ENCODE measurements at places on chromosomes 6 and 20.

DNA sequence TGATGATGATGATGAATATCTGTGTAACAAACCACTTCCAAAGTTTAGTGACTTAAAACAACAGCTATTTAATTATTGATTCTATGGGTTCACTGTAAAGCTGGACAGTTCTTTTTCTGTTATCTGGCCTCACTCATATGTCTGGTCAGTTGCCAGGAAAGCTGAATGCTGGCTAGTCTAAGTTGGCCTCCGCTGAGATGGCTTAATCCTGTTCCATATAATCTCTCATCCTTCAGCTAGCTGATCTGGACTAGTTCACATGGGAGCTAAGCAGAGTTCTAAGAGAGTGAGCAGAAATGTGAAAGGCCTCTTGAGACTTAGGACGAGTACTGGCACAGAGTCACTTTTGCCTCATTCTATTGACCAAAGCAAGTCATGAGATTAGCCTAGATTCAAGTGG is 334.7 kb upstream of the FLRT3 start:
- no peak for DNase-seq

DNA sequence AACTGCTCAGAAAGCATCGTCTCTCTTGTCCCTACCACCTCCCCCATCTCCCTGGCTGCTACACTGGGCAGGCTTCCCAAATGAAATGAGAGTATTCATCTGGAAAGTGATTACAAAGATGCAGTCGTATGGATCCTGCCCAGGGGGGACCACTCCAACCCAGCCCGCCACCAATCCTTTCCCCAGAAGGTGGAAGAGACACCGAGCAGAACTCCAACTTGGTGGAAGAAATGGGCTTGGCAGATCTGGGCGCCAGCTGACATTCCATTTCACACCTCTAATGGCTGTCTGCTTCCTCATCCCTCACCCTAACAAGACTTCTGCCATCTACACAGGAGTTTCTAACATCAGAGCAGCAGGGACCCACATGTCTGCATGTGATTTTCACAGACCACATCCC is 12.7 kb downstream of the PKHD1 start:
- no peak for DNase-seq

GRCh38 chr20:6045566-6045965 is 8.3 kb downstream of the LRRN4 start:
- DNase-seq = no peak

DNA sequence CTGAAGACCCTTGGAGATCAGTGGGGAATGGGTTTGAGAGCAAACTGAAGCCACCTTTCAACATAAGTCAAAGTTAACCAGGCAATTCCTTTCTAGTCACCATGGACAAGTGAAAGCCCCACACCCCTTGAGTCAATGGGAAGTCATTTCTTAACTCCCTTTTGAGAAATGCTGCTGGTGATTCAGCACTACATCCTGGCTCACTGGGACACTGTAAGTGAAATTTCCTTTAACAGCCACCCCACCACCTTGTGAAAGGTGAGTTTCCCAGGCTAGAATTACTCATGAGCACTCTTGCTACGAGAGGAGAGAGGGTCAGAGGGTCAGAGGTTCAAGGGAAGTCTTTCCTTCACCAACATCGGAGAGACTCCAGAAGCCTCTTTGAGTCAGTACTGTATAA is 93.3 kb upstream of the MARCKS start:
- no peak for DNase-seq

GRCh38 chr20:39935901-39936300 is 753.1 kb downstream of the MAFB start:
- DNase-seq = no peak

GRCh38 chr20:10739566-10739965 is 65.8 kb upstream of the JAG1 start:
- DNase-seq = peak; percentile 21

- no peak for DNase-seq
Observed at GRCh38 chr6:126447367-126447766, 107.5 kb downstream of the CENPW start.

- DNase-seq = no peak
Observed at GRCh38 chr20:13183005-13183404, 38.1 kb upstream of the ISM1 start.

DNA sequence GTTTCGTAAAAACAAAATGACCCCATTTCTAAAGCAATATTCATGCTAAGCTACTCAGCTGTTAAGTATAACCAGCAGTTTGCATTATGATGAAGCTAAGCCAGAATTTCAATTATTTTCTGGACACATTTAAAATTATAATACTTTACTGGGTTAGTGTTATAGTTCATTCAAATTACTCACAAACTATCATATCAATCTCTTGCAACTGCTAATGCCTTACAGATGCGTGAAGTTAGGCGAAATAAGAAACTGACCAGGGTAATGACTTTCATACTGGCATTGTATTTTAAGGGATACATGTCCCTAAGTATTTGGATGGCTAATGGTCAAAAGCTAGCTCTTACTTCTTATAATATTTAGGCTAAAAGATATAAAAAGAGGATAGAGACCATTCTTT is 249.6 kb downstream of the TSHZ2 start:
- no peak for DNase-seq

- no peak for DNase-seq
Observed at GRCh38 chr6:19860235-19860877, 23.2 kb downstream of the ID4 start.

DNA sequence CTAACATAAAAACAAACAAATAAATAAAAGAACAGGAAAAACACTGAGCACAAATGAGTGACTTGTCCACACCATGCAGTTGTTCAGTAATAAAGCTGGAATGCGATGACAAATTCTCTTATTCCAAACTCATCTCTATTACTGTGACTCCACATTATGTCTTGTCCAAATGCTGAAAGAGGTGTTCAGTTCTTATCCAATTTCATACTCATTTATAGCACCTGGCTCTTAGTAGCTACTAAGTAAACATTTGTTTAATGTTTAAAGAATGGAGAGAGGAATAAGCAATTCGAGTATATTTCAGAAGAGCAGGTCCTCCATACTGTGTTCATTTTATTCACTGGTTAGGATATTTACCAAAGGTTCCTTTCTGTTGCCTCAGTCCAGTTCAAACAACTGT is 439.0 kb upstream of the JAG1 start:
- DNase-seq = no peak

- no peak for DNase-seq
Observed at GRCh38 chr6:33428966-33429749, 9.3 kb downstream of the SYNGAP1 start.

DNA sequence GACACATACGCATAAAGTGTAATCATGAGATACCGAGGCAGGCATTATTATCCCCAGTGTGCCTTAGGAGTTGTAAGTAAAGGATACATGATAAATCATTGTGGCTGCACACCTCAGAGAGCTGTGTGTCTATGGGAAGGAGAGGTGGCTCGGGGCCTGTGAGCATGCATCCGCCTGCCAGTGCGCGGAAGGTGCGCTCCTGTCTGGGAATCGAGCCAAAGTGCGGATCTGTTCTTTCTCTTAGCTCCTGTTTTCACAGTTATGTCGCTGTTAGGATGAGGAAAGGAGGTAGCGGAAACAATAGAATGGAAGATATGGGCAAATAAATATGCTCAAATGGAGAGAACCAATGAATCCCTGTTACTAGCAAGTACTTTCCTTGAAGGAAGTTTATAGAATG is 98.0 kb downstream of the ANKRD6 start:
- no peak for DNase-seq

GRCh38 chr20:23002276-23002675 is 32.8 kb upstream of the SSTR4 start:
- DNase-seq = no peak

DNA sequence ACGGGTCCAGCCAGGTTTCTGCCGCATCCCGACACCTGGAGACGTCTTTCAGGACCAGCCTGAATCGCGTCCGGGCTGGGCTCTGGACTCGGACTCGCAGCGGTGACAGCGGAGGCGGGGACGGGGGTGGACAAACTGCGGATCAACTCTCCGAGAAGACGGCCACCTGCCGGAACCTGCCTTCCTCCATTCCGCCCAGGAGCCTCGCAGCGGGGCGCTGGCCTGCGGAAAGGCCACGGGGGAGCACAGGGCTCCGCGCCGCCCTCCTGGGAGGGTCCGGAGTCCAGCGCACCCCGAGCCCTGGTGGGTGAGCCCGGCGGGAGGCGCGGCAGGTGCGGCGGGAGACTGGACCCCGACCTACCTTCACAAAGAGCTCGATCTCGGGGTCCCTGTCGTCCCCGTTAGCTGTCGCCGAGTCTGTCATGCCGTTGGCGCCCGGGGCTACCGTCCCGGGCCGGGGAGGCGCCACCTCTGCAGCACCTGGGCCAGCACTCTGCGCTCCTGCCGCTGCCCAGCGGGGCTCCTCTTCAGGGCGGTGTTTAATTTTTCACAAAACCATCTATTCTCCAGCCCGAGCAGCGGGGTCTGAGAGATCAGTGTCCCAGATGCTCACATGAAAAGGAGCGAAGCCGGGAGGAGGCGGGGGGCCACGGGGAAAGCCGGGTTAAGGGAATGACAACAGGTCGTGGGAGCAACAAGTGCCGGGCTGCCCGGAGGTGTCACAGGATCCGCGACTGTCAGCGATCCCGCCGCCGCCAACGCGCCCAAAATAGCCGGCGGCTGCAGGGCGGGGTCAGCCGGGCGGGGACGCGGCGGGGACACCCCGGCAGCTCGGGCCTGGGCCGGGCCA is at the start of gene CLIC5:
Gene CLIC5 (minus strand): TSS at position 742 of the 850 bp plus-strand sequence. CDS start 318 bp downstream, at position 424.
- DNase-seq = no peak

DNA sequence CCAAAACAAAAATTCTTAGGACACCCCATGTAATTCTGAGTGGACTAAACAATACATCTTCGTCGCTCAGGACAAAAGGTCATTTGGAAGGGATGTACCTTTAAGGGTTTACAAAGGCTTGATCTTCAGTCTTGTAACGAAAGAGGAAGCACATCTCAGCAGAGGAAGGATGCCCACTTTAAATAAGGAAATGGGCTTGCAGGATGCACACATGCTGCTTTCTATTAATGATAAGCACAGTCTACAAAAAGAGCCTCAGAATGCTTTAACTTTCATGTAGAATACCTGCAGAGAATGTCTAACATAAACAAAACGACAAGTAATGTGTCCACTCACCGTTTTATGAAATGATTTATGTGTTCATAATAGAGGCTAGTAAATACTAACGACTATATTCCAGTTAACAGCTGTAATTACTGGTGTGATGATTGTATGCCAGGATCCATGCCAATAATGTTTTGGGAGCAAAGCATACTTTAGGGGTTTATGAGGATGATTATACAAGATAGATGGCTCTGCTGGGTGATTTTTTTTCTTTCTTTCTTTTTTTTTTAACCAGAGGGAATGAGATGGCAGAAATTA is 216.9 kb downstream of the GMDS start:
- DNase-seq = no peak

DNA sequence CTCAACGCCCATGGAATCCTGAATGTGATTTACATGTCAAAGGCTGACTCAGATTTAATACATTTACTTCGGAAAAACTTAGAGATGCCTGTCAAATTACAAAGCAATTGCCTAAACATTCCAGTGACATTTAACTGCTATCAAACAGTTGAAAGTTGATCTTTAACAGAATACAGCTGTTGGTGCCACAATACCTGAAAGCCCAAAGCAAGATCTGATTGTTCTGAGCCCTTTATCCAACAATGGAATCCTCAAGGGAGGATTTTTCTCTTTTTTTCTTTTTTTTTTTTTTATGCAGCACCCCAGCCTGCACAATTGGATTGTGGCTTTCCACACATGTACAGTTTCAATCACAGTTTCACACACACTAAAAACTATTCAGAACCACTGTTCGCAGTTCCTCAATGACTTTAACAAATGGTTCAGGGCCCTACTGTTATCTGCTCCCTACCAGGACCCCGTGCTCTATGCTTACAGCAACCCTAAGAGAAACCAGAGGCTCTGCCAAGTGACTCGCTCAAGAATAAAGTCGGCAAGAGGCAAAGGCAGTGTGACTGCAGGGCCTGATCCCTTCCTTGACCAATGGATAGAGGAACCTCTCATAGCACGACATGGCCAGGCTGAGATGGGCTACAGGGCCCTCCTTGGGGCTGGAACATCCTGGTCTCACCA is 33.3 kb downstream of the EPB41L2 start:
- DNase-seq = peak; percentile 58

- no peak for DNase-seq
Observed at GRCh38 chr20:5827098-5827853, 77.1 kb downstream of the SHLD1 start.

DNA sequence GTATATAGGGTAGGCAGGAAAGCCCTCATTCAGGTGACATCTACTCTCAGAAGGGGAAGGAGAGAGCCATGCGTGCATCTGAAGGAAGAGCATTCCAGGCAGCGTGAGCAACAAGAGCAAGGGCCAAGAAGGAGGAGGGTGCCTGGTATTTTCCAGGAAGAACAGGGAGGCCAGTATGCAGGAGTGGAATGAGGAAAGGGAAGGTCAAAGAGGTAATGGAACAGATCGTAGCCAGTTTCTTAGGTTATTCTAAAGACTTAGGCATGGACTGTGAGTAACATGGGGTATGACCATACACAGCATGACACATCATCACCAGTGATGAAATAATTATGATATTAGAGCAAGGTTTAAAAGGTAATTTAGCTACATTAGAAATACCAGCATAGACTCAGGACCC is 24.1 kb downstream of the ALDH8A1 start:
- no peak for DNase-seq

DNA sequence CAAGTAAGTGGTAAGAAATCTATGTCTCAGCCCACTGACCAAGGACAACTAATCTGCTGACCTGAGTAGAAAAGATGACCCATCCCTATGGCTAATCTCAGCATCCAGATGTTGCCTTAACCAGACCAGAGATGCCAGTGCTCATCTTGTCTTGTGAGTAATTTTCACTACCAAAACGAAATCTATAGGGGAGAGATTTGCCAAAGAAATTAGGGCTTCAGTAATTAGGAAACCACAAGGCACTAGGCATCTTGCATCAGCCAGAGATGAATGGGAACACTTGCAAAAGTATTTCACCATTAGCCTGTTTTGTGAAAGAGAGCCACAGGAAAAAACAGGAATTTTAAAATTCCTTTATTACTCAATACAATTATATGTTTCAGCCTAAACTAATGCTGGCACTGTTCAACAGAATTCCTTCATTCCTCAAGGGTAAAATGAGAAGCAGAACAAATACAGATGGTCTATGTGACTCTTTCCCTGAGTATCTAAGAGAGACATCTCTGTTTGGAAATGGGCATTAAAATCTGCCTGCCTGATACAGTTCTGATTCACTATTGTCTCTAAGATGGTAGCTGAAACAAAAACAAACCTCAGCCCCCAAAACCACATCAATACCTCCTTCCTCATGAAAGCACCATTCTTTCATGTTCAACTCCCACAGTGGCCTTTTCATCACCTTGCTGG is 87.8 kb downstream of the GMDS start:
- peak; percentile 65 for DNase-seq

DNA sequence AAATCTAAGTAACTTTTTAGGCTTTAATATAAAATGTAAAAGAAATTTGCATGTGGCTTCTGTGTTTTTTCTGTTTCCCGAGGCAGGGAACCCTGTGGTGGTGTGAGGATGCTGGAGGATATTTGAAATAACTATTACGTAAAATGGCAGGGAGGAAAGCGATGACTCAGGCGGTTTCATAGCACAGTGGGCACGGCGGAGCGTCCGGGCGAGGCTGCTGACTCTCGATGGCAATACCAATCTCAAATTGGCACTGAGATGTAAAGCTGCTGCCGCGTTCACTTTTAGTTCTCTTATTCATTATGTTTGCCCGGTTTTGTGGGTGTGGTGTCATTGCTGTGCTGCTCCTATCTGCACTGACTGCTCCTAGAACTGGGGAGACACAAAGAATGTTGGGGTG is 254.3 kb downstream of the THBS2 start:
- no peak for DNase-seq
